ENCODE measurements at places on chromosomes 6 and 20. TPM values are rescaled to one million over a fixed set of nuclear protein-coding genes. Genes with fewer than 3 reads are reported as not detected.

GRCh38 chr20:7975851-7976414, 35.7 kb upstream of the HAO1 start:
- no peak for DNase-seq

YTHDF1 gene
- total RNA-seq, result 42.3 TPM

GRCh38 chr20:48777005-48777404, 50.8 kb downstream of the PREX1 start:
- DNase-seq, result no peak

GRM1 gene
- total RNA-seq, result not detected

DNA sequence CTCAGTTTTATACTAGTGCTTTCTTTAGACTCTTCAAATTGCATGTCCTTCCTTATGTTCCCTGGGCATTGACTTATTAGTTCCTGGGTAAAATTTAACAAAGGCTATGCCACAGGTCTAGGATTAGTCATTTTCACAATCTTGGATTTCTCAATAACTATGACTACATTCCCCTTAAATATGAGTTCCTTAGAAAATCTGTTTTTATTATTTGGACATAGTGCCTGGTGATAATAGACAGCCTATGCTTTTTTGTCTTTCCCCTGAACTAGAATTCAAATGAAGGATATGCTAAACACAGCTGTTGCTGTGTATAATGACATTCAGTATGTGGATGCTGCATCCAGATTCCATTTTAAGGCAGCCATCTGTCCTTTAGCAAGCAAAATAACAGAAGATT, 1252.8 kb upstream of the GJE1 start:
- no peak for DNase-seq

- no peak for DNase-seq
Measured at GRCh38 chr6:118334634-118335033, 213.5 kb upstream of the PLN start.

GRCh38 chr20:23146181-23146580, 60.1 kb upstream of the CD93 start:
- DNase-seq, result no peak

IL17A gene
- not detected for total RNA-seq

AK9 gene
- total RNA-seq, result 5.7 TPM

- no peak for DNase-seq
Measured at GRCh38 chr6:163600331-163600730, 185.8 kb downstream of the QKI start.

GRCh38 chr6:31899882-31900722, 1.8 kb downstream of the ZBTB12 start:
- no peak for DNase-seq

GRCh38 chr6:159693894-159694545, 979 bp upstream of the SOD2 start:
- no peak for DNase-seq

GRCh38 chr20:10603378-10603777, 70.4 kb downstream of the JAG1 start:
- no peak for DNase-seq

PEX6 gene
- total RNA-seq, result 22.4 TPM

NKX2-2 gene
- not detected for total RNA-seq

DNA sequence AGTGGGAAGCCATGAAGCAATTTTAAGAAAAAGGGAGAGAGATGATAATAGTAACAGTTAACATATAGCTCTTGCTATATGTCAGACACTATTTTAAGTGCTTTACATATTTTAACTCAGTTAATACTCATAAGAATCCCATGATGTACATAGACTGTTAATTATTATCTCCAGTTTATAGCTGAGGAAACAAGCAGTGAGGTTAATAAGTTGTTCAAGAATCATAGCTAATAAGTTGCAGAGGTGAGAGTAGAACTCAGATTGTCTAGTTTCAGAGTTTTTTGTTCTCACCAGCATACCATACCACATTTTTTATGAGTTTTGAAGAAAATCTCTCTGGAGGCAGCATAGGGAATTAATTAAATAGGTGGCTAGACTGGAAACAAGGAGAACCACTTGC, 144.6 kb upstream of the MMS22L start:
- no peak for DNase-seq

CDSN gene
- not detected for total RNA-seq

DNA sequence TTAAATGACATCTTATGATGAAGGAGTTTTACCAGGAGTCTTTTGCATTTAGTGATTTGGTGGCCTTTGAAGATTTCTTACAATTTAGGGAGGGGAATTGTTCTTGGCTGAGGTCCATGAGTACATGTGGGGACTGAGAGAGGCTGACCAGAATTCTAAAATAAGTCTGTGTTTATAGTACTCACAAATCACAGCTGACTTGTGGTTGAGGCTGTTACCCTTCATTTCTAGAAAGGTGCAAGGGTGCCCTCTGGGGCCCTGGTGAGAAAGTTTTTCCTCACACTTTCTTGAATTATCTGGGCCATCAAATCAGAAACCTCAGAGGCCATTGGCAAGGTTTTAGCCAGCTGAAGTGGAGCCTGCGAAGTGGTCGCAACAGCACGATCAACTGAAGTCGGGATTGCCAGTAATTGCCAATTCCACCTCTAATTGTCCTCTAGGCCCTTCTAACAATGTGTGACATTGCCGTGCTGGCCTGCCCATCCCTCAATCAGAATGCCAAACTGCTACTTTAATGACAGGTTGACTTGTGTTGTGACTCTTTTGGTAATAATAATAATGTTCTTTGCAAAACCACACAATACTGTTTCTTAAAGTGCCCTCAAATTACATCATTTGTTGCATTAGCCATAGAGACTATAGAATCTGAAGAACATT, 221.6 kb downstream of the OGFRL1 start:
- peak; percentile 65 for DNase-seq

DNA sequence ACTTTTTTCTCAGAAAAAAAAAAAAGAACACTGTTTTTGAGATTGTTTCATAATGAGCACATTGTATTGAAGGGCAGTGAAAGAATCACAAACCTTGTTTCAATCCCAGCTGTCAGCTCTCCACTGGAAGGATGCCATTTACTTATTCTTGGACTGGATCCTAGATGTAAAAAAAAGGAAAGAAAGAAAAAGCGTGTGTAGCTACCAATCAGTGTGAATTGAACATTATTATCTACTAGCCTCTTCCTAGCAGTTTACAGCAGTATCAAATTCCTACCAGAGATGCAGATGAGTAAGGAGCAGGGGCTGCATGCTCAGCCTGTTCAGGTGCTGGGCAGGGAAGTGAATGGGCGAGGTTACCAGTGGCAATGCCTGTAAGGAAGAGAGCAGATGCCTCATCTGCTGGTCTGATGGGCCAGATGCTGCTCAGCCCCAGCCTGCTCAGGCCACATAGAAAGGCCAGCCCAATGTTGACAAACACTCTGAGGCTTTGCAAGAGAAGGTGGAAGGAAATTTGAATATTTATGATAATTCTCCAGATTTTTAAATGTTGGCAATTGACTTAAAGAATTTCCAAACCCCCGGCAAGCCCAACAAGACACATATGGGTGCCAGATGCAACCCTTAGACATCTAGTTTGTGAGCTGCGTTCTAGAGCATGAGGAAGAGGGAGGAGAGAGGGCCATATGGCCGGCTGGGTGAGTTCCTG, 189.5 kb downstream of the IBTK start:
- DNase-seq, result no peak

DNA sequence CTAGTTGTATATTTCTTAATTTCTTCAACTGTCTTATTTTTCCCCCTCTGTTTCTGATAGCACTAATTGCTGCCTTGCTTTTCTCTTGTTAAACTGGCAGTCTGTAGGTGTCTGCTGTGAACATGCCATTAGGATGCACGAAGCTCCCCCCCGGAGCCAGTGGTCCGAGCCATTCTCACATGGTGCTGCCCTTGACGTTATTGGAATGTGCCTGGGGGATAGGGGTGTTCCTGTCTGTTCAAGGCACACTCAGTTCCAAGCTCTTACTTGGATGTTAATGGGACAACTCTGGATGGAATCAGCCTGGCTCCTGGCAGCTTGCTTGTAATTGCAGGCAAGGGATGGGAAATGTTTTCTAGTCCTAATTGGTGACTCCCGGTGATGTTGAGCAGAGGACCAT, 68.4 kb downstream of the RREB1 start:
- DNase-seq, result no peak

BACH2 gene
- 265 TPM for total RNA-seq

DNA sequence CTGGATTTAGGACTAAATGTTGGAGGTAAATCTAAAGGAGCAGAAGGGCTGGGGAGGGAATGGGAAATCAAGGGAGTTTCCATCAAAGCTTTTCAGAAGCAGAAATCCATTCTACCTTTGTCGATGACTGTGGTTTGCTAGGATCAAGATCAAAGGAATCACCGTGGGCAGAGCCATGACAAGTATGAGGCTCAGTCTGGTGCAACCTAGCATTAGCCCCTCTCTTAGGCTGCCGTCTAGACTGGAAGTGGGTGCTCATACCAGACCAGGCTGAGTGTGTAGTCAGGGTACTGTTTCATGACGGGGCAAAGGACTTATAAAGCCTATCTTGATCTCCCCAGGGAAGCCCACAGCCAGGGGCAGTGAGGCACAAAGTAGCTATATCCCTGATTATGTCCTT, 120.5 kb downstream of the BMP2 start:
- DNase-seq, result no peak

DNA sequence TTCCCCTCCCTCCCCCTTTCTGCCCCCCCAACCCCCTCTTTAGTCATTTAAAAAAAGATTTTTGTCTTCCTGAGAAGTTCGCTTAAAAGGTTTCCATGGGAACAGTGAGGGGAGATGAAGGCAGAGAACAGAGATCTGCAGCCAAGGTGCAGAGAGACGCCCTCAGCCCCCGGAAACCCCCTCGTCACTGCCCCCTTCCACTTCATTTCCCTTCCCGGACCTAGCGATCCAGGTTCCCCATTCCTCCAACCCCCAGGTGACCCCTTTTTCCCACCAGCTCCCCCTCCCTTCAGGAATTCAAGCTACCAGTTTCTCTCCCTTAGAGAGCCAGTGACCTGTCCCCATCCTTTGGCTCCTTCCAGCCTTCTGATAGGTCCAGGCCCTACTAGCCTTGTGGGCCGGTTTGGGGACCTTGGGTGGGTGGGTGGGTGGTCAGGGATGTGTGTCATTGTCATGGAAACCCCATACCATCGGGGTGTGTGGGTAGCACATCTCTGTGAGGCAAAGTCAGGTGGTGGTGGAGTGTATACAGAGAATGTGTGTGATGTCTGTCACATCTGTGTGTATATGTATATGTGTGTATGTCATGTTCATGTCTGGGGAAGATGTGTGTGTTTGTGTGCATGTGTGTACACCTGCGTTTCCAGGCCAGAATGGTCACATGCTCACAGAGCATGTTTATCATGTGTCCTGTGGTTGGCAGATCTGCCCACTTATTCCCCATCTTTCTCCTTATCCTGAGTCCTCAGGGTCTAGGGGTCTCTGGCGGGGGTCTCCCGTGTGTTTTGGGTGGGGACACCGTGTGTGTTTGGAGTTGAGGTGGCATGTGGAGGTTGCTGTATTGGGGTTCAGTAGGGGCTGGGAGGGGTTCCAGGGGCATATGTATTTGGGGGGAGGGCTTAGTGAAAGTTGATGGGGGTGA, 7.0 kb downstream of the SYNGAP1 start:
- peak; percentile 24 for DNase-seq

CNR1 gene
- 246 TPM for total RNA-seq

FANCE gene
- 19.9 TPM for total RNA-seq

COL11A2 gene
- 4.6 TPM for total RNA-seq

ARFGEF3 gene
- not detected for total RNA-seq

SCUBE3 gene
- total RNA-seq, result not detected

DNA sequence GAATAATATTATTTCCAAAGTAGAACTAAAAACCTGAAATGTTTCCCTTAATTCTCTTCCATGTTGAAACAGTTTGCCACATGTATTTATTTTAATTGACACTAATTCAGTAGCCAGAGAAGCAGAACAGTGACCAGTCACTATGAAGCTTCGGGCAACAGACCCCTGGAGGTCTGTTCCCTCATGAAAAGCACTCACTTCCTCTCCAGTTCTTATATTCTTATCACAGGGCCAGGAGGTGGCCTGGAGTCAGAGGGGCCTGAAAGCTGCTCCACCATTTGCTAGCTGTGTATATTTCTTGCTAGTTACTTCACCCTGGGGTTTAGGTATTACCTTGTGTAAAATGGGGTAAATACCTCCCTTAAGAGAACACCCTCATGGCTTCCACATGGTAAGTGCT, 49.1 kb downstream of the MAP7 start:
- DNase-seq, result no peak

DNA sequence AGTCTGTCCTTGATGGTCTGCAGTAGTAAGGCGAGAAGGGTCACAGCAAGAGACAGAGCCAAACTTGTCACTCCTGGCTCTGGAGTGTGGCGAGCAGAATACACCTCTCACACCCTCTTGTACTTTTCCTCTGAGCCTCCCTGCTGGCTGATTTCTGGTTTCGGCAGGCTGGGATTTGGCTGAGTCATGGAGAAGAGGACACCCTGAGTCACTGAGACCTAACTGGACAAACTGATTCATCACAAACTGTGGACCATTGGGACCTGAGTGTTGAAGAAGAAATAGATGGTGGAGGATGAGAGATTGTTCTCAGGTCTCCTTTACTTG, 101.7 kb downstream of the F13A1 start:
- no peak for DNase-seq

All from OCI-LY7 (cell line).